ENCODE measurements at places on chromosomes 6 and 20. TPM values are rescaled to one million over a fixed set of nuclear protein-coding genes. Genes with fewer than 3 reads are reported as not detected.

DNA sequence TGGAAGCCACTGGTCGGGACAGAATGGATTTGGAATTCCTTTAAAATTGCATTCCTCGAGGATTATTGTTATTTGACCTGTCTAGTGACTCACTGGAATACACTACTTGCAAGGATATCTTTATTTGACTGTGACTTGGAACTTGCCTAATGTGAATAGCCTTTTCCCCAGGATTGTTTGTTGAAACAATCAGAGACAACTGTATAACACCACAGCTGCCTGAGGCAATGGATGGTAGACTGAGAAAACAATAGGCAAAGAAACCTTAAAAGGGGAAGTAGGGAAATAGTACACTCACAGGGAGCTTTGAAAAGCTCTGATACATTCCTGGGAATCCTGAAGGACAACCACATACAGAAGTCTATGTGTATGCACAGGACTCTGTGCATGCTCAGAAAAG, 465.3 kb downstream of the BMP2 start:
- DNase-seq, result no peak

DNA sequence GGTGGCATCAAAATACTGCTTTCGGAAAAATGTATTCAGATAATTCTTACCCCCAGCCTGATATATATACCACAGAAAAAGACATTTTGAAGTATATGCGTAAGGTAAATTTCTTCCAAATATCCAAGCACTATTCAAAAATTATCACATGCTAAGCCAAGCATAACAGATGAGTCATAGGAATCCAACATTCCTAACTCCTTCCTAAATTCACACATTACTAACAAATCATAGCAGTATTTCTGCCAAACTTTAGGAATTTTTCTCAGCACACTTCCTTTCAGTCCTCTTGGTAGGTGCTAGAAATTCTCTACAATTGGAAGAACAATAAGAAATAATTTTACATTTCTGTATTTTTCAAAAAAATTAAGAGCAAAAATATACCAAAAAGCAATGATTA, 417.5 kb downstream of the EYS start:
- no peak for DNase-seq

GRCh38 chr20:57522380-57523140, 2.4 kb downstream of the CTCFL start:
- DNase-seq, result no peak

DNA sequence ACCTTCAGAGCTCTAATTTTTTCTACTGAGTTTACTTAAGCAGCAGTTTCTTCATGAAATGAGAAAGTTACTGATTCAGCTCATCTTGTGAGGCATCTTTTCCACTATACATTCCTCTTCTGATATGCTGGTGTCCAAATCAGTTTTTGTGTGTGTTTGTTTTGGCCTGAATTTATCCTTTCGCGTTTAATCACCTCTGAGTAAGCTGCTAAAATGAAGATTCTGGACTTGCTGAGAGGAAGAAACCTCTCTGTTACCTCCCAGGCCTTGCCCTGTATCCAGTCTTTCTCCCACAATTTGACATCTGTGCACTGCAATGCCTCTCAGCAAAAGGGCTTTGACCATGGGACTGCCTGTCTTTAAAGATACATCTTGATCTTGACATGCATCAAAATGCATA, 536.2 kb upstream of the NRSN1 start:
- no peak for DNase-seq

The ME1 gene
- total RNA-seq, result 0.97 TPM
